Caki2 (cell line): ENCODE measurements at places on chromosomes 7 and 10.

DNA sequence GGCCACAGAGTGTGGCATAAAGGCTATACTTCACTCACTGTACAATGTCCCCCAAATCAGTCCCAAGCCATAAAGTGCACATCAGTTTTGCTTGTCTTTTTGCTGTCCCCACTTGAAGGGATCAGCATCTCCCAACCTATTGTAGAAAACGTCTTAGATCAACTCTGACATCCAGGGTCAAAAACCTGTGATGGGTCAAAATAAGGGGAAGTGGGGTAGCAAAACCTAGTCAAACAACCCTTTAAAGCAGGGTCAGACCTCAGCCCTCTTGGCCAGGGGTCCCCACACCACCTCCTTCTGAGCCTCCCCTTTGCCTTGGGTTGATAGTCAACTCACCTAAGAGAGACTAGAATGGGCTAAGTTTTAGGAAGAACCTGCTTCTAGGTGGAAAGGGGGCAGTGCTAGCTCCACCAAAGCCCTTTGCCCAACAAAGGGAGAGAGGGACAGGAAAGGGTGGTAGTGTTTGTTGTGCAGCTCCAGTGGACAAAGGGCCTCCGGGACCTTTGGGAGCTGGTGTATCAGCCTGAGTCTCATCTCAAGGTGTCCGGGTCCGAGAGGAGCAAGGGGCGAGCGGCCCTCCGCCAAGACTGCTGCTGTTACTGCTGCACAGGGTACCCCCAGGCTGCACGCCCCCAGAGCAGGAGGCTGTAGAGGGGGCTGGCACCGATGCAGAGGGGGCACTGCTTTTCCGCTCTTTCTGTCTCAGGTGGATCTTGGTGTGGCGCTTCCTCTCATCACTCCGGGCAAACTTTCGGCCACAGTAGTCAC is 3.3 kb downstream of the EGR2 start:
- DNase-seq, result no peak

DNA sequence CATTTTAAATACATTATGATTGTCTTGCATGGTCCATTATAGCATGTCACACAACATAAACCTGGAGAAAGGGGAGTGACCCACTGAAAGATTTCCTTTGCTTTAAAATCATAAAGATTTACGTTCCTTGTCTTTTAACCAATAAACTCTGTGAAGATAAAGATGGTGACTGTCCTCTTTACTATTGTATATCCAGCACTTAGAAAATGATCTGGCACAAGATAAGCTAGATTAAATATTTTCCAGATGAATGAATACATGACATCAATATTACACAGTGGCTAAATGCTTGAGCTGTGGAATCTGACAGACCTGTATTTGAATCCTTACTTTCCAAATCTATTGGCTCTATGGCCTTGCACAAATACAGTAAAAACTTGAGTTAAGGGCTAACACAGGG is 938.4 kb downstream of the SORCS1 start:
- no peak for DNase-seq

DNA sequence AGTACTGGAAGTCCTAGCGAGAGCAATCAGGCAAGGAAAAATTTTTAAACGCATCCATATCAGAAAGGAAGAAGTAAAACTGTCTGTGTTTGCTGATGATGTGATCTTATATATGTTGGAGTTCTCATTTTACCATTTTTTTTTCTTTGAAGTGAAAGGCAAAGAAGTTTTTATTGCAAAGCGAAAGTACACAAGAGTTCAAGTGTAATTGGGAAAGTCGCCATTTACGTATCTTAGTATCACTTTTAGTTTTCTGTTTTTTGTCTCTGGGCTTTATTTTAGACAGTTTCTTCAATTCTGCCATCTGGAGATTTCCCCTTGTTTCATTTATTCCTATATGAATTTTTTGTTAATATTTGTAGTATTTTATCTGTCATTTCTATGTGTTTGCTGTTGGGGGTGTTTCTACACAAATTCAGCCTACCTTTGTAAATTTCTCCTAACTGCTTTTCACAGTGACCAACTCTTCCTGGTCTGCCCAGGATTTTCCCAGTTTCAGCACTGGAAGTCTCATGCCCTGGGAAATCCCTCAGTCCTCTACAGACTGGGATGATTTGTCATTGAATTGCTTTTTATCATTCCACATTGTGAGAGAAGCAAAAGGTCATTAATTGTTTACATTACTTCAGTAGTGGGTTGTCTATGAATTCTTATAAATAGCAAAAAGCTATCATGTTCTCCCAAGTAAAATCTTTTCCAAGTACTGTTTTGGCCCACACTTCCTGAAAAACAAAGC is 23.2 kb downstream of the BET1 start:
- no peak for DNase-seq

DNA sequence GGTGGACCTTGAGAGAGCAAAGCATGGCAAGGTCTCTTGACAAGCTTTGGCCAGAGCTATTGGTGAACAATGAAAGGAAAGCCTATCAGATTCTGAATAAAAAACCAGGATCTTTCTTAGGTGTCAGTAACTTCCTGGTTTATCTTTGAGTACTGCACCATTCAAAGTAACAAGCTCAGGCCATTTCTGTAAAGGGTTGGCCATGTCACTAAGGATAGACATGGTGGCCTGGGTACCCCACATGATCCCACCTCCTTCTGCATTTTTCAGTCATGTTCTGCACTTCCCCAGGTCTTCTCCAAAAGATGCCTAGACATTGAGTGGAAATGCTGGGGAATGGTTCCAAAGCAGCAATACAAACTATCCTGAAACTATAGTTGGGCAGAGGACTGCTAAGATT is 242.0 kb downstream of the ARHGAP12 start:
- DNase-seq, result no peak

- DNase-seq, result no peak
These were observed 24.7 kb upstream of the WASL start for GRCh38 chr7:123773481-123773880.

DNA sequence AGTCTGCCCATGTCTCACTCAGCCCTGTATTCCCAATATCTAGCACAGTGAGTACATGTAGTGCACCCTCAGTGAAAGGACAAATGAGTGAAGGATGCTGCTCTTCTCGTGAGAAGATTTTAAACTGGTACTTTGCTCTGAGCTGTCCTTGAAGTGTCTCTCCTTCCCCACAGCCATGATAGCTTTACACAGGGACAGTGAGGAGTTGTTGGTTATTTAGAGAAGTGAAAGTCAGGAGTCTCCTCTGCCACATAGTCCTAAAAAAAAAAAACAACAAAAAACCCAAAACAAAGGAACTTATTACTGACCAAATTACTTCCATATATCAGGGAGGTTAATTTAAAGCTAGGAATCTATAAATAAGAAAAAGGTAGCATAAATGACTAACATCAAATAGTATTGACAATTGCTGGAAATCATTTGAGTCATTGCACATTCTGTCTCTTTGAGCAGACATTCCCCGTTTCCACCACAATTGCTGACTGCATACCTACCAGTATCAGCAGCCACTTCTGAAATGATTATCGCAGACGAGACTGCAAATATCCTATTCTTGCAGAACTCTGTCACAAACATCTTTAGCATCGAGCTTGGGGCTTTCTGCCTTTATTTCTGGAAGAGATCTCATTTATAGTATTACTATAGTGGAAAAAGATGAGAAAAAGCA is 202.1 kb downstream of the PTEN start:
- no peak for DNase-seq

GRCh38 chr10:78875932-78876331 is 192.8 kb upstream of the ZMIZ1 start:
- no peak for DNase-seq

DNA sequence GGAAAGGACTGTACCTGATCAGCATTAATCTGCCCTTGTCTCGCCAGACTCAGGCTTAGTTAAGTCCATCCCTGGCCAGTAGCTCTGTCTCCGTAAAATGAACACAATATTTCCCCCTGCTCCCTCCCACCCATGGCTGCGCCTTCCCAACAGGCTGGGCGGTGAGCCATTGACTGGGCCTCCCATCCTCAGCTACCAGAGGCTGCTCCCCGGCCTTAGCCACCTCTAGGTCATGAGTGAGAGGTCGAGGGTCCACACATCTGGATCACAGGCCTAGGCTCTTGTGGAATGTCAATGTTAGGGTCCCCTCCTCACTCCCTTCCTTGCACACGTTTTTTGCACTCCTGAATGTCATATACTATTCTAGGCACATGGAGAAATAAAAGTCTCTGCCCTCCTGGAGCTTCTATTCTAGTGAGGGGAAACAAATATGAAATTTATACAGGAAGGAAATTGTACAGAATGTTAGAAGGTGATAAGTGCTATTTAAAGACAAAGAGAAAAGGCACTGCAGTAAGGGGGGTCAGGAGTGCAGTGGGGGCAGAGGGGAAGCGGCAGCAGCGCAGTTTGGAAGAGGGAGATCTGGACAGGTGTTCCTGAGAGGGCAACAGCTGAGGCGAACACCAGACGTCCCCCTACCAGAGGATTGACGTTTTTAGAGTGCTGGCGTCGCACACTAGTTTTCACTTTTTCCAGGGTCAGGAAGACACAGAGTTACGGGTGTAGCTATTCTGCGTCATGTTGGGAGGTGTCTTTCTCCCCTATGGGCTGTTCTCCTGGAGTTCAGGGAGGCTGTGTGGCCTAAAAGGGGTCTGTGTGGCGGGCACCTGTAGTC is 17.2 kb upstream of the EIF5AL1 start:
- no peak for DNase-seq

GRCh38 chr7:141359740-141360415 is 191.3 kb upstream of the AGK start:
- DNase-seq, result peak; percentile 30

DNA sequence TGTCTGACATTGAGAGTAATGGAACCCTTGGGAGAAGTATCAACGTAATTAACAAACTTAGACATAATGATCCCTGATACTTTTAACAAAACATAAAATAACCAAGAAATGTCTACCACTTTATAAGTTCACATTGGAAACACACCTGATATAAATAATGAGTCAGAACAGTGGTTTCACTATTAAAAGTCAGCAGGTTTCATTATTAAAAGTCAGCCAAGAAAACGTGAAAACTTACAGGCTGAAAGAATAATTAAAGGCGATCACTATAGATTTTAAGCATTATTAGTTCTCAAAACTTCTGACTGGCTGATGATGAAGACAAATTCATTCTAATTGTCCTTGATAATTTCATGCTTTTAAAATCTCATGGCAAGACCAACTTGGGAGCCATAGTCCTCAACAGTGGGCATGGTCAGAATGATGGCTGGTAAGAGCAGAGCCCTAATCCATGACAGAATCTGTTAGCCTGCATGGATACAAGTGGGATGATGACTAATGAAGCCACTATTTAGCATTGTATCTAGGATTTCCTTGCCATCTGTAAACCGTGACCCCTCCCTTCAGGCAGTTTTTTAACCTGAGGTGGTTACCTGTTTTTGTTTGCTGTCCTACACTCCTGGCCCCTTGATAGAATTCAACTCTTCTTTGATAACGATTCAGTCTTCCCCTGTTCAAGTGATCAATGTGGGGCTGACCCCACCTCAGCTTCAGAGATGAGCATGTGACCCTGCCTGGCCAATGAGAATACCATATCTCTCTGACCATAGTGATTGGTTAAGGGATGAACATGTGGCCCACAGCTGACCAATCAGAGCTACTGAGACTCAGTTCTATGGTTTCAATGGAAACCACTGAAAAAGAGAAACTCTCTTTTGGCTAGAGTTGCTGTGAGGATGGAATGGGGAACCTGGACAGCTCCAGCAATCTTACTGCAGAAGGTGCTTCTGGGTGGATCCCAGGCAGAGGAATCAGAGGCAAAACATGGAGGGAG is 151.0 kb downstream of the PLPP4 start:
- DNase-seq, result no peak

- DNase-seq, result no peak
These were observed 319.0 kb downstream of the GRID1 start for GRCh38 chr10:86047588-86047987.

DNA sequence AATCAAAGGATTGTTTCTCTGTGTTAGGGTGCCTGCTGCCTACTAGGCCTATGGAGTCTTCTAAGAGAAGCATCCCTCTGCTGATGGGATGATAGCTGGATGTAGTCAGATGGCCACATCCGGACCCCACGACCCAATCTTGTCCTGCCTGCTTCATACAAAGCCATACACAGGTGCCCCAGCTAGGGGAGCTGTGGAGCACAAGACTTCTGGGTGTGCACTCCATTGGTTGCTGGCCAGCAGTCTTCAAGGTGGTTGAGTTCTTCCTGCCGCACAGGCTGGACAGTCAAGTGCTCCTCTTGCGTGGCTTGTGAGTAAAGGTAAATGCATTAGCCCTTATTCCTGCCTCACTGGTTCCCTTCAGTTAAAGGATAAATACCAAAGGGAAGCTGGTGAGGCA is 120.2 kb downstream of the TEX36 start:
- DNase-seq, result no peak

- no peak for DNase-seq
These were observed 139.6 kb downstream of the ADAM22 start for GRCh38 chr7:88073626-88074025.

DNA sequence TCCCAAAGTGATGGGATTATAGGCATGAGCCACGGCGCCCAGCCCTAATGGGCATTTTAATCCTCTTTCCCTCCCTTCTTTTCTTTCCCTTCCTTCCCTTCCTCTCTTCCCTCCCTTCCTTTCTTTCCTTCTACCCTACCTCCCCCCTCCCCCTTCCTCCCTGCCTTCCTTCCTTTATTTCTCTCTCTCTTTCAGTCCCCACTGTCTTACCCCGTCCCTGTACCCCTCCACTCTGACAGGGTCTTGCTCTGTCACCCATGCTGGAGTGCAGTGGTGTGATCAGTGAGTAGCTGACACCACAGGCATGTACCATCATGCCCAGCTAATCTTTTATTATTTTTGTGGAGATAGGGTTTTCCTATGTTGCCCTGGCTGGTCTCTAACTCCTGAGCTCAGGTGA is 24.2 kb downstream of the LCOR start:
- no peak for DNase-seq
